Mammary epithelial cell (primary cell): ENCODE measurements at places on chromosomes 1 and 21.

GRCh38 chr1:234842726-234843641, 233.0 kb upstream of the IRF2BP2 start:
- DNase-seq, result no peak

DNA sequence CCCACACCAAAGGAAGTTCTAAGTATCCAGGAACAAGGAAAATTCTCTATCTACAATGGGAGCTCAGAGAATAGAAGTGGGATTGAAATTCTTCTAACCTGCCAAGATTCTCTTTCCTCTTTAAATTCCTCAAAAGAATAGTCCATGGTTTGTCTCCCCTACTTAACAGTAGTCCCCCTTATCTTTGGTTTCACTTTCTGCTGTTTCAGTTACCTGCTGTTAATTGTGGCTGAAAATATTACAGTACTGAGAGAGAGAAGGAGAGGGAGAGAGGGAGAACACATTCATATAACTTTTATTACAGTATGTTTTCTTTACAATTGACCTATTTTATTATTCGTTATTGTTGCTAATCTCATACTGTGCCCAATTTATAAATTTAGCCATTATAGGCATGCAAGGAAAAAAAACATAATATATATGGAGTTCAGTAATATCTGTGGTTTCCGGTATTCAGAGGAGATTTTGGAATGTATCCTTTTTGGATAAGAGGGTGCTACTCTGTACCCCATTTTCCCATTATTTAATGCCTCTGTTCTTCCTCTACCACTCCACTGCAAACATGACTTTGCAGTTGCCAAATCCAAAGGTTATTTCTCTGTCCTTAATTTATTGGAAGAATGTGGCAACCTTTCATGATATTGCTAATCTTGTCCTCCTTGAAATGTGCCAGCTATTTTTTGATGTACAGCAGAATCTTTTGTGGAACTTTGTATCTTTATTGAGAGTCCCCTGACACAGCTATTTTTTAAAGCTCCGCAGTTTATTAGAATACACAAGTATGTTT, 68.0 kb downstream of the USP25 start:
- DNase-seq, result no peak

DNA sequence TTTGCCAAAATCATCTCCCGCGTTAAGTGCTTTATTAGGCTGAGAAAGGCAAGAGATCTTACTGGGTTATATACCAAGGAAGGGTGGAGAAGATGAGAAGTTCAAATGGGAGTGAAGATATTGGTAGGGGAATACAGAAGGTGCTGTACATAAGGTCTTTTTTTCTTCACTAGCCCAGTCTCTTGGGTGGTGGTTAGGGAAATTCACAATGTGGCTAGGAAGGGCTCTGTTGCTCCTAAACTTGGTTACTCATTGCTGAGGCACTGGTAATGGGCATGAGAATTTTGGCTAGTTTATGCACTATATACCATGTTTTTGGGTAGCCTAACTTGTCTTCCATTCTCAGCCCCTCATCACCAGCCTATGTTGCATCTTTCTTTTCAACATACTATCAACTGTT, 50.6 kb downstream of the LHX4 start:
- DNase-seq, result no peak

- no peak for DNase-seq
Observed at GRCh38 chr1:161915051-161915503, 108.6 kb downstream of the OLFML2B start.
